ENCODE measurements at places on chromosomes 1 and 21.

GRCh38 chr1:193841857-193842256 is 655.4 kb upstream of the B3GALT2 start:
- DNase-seq = no peak

DNA sequence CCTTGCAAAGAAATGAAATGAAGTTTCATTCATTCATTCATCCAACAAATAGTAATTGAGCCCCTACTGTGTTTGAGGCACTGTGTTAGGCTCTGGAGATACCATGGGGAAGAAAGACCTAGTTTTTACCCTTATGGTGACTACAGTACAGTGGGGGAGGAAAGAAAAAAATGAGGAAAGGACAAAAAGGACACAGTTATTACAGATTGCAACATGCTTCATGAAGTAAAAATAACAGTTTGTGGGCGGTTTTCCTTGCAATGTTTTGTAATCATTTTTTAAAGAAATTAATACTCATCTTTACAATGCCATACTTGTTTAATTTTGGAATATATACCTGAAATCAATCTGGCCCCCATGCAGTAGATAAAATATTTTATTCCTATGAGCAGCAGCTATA is 120.3 kb downstream of the TM2D1 start:
- DNase-seq = no peak

- DNase-seq = no peak
These were observed 5.4 kb upstream of the NUAK2 start for GRCh38 chr1:205326812-205327466.

DNA sequence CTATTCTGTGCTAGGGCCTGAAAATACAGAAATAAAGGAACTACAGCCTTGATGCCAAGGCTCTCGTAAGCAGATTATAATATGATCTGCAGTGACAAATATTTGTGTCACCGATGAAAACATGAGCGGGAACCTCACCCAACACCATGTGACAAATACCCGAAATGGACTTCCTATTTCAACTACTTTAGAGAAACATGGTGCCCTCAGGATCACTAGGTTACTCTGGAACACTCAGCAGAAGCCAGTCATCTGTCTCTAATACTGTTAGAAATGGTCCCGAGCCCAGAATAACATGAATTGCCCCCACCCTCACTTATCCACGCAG is 463 bp upstream of the VAMP3 start:
- no peak for DNase-seq

- DNase-seq = no peak
These were observed 136.6 kb upstream of the IVNS1ABP start for GRCh38 chr1:185453496-185454192.

DNA sequence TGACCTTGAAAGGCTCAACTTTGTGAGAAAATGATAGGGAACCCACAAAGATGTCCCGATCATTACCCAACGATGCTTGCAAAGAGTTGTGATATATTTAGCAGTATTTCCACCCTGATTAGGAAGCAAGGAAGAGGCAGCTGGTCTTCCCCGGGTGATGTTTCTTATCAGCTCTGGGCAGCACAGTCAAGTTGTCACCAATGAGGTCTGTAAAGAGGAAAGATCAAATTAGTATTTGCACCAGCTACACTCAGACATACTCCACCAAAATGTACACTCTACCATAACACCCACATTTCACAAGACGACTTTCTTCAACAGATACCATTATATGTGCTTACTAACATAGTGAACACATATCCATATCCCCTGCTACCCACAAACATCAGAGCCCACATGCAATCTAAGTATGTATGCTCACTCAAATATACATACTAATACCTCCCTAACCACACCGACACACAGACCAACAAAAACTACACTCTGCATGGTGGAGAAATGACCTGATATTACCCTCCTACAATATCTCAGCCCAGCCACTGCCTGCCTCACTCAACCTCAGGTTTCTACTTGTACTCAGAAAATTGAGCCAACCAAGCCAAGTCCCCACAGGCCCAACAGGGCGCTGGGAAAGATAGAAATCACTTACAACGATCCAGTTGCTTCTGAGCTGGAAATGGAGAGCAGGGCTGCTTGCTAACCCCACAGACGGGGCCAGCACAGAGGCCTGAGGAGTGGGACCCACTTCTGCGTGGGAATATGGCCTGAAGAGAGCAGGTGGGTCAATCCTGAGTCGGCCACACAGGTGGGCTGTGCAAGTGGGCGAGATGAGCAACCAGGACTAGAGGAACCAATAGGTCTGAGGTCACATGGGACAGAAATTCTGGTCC is 4.6 kb upstream of the BTG2 start:
- no peak for DNase-seq

GRCh38 chr1:197252973-197253372 is 15.1 kb upstream of the CRB1 start:
- DNase-seq = no peak

DNA sequence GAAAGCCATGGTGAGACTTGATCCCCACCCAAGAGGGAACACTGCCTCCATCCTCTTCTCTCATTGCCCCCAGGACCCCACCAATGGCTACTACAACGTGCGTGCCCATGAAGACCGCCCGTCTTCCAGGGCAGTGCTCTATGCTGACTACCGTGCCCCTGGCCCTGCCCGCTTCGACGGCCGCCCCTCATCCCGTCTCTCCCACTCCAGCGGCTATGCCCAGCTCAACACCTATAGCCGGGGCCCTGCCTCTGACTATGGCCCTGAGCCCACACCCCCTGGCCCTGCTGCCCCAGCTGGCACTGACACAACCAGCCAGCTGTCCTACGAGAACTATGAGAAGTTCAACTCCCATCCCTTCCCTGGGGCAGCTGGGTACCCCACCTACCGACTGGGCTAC is 86.1 kb upstream of the CD1D start:
- DNase-seq = no peak

DNA sequence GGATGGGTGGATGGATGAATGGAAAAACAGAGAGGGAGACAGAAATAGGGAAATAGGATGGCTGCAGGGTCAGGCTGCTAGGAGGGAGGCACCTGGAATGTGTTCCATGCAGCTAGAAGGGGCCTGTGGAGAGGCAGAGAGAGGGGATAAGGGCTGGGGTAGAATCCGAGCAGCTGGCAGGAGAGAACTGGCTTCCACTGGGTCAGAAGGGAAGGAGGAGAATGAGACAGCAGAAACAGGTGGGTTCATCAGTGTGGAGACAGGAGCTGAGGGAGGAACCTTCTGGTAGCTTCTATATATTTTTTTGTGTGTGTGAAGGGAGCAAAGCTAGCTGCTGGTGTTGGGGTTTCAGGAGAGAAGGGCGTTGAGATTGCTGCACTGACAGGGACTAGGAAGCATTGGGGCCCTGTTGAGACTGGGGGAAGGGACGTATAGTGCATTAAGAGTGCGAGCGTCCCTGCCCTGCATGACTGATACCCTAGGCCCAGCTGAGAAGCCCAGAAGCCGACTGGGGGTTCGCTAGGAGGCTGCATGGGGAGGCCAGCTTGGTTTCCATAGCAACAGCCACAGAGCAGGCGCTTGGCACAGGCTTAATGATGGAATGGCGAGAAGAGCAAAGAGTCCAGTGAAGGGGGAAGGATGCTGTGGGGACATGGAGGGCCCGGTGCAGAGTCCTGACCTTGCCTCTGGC is 14.8 kb upstream of the KIF21B start:
- DNase-seq = no peak

DNA sequence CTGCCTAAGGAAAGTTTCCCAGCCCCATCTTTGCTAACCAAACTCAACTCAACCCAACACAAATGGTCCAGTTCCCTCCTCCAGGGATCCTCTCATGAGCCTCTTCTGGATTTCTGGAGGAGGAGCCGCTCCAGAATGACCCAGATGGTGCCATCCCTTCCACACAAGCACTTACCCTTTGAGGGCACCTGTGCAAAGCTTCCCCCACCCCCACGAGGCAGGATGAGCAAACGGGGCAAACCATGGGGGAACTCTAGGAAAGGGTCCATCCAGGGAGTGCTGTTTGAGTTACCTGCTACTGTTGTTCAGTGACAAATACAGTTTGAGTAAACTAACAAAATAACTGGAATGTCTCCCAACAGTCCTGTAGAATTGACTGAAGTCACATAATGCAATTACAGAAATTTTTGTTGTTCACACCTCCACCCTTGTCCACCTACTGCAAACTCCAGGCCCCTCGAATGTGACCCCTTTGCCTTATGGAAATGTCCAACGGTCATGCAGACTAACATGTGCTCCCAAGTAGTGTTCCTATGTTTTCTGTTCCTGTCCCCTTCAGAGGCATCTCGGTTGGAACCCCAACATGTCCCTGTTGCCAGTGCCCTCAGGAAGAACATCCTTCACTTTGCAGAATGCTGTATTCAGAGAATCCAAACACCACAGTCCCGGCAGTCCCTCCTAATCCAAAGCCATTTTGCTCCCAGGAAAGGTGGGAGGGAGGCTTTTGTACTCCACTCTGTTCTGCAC is 160.1 kb downstream of the RRAGC start:
- DNase-seq = no peak

- no peak for DNase-seq
These were observed 15.1 kb upstream of the IL22RA1 start for GRCh38 chr1:24157918-24158481.

DNA sequence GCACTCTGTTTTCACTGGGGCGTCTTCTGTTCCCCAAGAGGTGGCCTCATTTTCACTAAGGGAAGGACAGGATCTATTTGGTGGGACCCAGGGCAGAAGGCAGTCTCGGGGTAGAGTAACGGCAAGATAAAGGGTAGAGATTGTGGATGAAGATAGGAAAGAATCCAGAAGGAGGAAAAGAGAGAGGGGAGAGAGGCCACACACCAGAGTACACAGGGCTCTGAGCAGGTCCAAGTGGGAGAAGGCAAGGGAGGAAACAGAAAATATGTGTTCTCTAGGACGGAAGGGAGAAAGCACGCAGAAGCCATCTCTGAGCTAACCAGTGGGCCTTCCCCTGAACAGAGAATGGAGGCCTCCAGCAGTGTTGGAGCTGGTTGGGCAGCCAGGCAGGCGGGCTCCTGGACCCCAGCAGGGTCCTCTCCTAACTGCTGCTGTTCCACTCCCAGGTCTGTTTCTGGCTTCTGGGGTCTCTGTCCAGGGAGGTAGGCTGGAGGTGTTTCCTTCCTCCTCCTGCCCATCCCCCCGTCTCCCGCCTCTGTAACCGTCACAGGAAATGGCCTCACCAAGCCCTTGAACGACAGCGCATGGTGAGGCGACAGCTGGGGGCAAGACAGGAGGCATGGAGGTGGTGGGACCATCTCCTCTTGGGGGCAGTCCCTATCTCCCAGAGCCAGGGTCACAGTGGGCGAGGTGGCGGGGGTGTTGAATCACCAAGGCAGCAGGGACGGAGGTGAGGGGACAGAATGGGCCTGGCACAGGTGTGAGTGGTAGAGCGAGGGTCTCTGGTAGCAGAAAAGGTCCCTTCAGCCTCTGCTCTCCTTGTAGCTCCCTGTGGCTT is 649 bp downstream of the PTPN7 start:
- peak; percentile 70 for DNase-seq

- DNase-seq = no peak
These were observed 10.2 kb upstream of the GNL2 start for GRCh38 chr1:37605806-37606474.

- DNase-seq = no peak
These were observed 3.5 kb upstream of the FBLIM1 start for GRCh38 chr1:15755021-15755645.

GRCh38 chr1:91314643-91315042 is 90.0 kb downstream of the HFM1 start:
- DNase-seq = no peak

GRCh38 chr1:170640581-170640980 is 23.4 kb upstream of the PRRX1 start:
- no peak for DNase-seq

GRCh38 chr1:197178998-197179397 is 32.5 kb upstream of the ASPM start:
- DNase-seq = no peak

GRCh38 chr1:183032122-183032921 is 9.1 kb downstream of the LAMC1 start:
- DNase-seq = no peak

- DNase-seq = no peak
These were observed 118.6 kb downstream of the AKT3 start for GRCh38 chr1:243731301-243731891.

DNA sequence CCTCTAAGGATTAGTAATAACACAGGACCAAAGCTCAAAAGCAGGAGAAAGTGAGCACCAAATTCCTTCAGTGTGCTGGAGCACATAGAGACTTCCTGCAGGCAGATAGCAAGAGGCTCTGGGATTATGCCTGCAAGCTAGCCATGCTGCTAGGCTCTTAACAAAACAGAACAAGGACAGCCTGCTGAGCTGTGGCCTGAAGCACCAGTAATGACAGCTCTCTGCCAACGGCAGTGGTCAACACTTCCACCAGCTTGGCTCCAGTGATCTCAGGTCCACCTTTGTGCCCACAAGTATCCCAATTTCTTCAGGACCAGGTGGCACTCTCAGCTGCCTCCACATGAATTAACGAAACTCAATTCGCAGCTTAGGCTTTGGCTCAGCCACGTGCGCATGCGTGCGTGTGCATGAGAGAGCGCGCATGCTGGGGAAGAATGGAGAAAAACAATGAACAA is 64.2 kb downstream of the SLC45A1 start:
- no peak for DNase-seq

DNA sequence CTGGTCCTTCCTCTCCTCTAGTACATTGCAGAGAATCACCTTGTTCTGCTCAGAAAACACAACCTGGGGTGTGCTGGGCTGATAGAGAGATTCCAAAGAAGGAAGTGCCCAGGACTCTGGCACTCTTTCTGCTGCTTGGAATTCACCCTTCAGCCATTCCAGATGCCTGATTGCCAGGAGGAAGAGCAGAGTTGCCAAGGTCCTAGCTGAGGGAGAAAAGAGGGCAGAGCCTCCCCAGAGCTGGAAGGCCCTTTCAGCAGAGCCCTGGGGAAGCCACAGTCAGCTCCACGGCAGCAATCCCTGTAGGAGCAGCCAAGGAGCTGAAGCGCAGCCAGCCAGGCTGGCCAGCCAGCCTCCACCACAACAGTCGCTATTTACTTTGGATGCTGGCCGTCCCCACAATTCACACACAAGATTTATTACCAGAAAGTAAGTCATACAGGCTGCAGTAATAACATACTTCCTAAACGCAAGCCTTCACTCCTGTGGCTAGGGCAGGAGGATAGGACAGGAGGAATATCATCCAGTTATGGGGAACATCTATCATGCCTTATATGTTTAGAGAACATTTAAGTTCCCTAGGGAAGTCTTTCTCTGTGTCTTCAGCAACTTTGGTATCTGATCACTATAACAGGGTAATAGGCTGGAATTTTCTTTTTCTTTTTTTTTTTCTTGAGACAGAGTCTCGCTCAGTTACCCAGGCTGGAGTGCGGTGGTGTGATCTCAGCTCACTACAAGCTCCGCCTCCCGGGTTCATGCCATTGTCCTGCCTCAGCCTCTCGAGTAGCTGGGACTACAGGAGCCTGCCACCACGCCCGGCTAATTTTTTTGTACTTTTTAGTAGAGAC is 36.6 kb upstream of the SLC44A3 start:
- DNase-seq = no peak

- no peak for DNase-seq
These were observed 32.6 kb downstream of the GPR52 start for GRCh38 chr1:174480324-174480723.

GRCh38 chr1:109927911-109928321 is 17.3 kb downstream of the CSF1 start:
- DNase-seq = no peak

GRCh38 chr1:156662005-156662799 is 15.0 kb downstream of the NES start:
- no peak for DNase-seq
